ENCODE measurements at places on chromosomes 12 and 14. TPM values are rescaled to one million over a fixed set of nuclear protein-coding genes. Genes with fewer than 3 reads are reported as not detected.

SLC17A8 gene
- total RNA-seq = 16.8 TPM

DNA sequence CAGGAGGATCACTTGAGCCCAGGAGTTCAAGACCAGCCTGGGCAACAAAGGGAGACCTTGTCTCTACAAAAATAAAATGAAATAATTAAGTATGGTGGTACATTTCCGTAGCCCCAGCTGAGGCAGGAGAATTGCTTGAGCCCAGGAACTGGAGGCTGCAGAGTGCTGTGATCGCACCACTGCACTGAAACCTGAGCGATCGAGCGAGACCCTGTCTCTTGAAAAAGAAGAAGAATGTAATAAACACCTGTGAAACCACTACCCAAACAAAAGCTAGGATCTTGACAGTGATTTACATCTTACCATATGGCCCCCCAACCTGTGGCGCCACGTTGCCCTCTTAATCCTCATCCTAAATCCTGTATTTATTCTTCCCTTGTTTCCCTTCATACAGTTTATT lies 5.7 kb upstream of the DTX1 start:
- no peak for DNase-seq

SYCP3 gene
- total RNA-seq = not detected

- DNase-seq = no peak
Observed at GRCh38 chr14:93099196-93099595, 16.5 kb downstream of the ITPK1 start.

GRCh38 chr12:3379079-3379478 lies 111.9 kb upstream of the PRMT8 start:
- DNase-seq = no peak

LAG3 gene
- total RNA-seq = 2.3 TPM

HOTAIR gene
- not detected for total RNA-seq

GRCh38 chr14:100075681-100076080 lies 10.5 kb downstream of the EVL start:
- DNase-seq = no peak

IL23A gene
- total RNA-seq = not detected

LRTM2 gene
- total RNA-seq = not detected

DNA sequence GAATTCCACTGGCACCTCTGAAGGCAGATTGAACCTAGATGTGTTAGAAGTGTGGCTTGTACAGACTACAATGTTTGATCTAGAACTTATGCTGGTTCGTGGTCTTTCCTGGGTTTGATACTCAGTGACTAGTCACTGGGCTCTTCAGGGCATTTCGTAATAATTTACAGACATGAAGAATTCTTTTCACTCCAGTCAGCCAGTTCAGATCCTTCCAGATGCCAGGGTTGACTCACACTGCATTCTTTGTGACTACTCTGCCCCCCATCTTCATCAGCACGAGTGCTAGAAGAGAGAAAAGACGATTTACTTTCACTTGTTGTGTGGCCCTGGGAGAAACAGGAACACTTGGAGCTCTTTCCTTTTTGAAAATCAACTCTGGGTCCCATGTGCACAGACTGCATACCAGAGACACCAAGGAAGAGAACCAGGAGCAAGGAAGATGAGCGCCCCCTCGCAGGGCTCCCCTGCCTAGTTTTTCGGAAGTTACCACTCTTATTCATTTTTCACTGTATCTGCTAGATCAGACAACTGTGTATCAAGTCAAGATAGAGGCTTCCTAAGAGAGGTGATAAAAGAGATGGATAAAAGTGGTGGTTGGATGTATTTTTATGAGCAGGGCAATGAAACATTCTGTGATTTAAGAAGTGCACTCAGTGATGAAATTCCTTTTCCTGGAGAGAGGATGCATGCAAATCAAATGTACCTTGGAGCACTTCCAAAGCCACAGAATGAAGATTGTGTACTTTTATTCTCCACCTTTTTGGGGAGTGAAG lies 33.5 kb upstream of the EVL start:
- DNase-seq = peak; percentile 28

SMOC1 gene
- total RNA-seq = 2.2 TPM

DNA sequence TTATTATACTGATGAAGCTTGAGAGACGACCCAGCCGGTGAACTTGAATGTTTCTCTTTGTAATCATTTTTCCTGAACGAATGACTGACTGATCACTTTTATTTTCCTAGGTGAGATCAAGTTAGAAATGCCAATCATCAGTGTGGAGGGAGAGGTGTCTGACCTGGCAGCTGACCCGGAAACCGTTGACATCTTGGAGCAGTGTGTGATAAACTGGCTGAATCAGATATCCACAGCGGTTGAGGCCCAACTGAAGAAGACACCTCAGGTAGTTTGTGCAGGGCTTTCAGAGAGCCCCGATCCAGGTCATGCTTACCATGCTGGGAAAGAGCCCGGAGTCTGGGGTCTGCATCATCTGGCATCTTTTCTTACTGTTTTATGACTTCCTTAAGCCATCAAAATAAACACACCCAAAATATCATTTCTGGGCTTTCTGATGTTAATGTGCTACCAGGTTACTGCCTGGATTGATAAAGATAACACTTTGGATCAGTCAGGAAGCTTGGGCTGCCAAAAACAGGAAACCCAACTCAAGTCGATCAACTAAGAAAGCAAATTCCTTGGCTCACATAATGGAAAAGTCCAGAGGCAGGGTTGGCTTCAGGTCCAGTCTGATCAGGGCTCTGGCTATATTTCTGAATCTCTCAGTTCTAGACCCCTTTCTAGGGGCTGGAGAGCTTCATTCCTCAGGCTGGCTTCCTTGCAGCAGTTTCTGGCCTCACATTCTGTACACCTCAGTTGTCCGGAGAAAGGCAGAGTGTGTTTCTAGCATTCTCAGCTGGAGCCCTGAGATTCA lies 21.1 kb downstream of the DNAH10 start:
- no peak for DNase-seq

BDKRB2 gene
- 6.1 TPM for total RNA-seq

DNA sequence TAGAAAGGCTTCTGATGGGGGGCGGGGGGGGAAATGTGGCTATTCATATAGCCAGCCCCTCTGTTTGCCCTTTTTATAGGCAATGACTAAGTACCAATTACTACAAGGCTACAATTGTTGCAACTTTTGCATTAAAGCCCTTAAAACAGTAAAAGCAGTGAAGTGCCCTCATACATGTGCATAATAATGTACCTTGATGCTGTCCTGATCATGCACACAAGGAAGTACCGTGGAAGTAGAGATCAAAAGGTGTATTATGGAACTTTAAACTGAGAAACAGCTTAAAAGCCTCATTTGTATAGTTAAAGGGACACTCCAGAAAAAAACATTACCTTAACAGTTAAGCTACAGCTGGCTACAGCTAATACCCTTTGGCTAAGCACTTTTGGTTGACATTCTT lies 111.8 kb downstream of the PLEKHG7 start:
- DNase-seq = no peak

GRCh38 chr14:20470603-20470901 lies 1.3 kb downstream of the PNP start:
- no peak for DNase-seq

SOX5 gene
- total RNA-seq = 4.9 TPM

GRCh38 chr14:51849097-51849496 lies 11.3 kb upstream of the GNG2 start:
- DNase-seq = no peak

DNA sequence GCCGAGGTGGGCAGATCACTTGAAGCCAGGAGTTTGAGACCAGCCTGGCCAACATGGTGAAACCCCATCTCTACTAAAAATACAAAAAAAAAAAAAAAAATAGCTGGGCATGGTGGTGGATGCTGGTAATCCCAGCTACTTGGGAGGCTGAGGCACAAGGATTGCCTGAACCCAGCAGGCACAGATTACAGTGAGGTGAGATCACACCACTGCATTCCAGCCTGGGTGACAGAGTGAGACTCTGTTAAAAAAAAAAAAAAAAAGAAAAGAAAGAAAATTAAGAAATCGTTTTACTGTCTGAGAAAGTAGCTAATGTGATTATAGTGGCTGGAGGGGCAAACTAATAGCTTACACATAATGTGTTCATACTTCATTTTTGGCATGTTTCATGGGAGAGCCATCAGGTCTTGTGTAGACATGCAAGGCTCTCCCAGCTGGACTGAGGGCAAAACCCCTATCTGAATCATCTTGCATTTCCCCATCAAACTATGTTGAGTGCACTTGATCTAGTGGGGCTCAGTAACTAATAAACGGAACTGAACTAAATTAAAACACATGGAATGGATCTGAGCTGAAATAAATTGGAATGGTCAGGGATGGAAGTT lies 16.2 kb downstream of the KIF21A start:
- DNase-seq = no peak

DNA sequence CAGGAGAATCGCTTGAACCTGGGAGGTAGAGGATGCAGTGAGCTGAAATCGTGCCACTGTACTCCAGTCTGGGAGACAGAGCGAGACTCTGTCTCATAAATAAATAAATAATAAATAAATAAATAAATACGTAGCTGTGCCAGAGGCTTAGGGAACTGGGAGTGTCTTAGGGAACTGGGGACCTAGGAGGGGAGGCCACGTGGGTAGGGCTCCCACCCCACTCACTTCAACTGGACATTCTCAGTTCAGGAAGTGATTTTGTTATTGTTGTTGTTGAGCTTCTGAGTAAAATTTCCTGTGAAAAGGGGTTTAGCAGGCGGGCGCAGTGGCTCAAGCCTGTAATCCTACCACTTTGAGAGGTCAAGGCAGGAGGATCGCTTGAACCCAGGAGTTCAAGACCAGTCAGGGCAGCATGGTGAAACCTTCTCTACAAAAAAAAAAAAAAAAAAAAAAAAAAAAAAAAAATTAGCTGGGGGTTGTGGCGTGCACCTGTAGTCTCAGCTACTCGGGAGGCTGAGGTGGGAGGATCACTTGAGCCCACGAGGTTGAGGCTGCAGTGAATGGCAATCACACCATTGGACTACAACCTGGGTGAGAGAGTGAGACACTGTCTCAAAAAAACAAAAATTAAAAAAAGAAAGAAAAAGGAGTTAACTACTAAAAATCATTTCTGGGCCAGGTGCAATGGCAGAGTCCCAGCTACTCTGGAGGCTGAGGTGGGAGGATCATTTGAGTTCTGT lies 19.0 kb upstream of the ANKRD9 start:
- DNase-seq = no peak

DNA sequence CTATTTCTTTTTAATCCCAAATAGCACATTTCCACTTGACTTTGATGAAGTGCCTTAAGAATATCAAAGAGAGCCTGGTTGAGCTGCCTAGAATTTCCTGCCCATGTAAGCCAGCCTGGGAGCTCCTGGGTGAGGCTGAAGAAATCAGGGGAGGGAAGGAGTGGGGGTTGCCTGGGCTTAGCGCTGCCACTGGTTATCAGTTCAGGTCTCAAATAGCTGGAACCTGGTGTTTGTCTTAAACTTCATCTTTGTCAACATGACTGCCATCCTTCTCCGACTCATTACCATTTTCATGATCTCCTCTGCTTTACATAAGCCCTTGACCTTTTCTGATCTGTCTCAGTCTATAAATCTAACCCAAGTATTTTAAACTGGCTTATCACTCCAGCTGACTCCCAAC lies 151.5 kb downstream of the TTC8 start:
- DNase-seq = no peak

GRCh38 chr12:123912415-123913380 lies 59.9 kb downstream of the CCDC92 start:
- peak; percentile 57 for DNase-seq

GRCh38 chr12:25629341-25629740 lies 76.3 kb upstream of the LMNTD1 start:
- DNase-seq = no peak

ADCK1 gene
- total RNA-seq = 0.89 TPM

- no peak for DNase-seq
Observed at GRCh38 chr12:30457621-30458289, 237.9 kb downstream of the IPO8 start.

GRCh38 chr12:26791301-26791791 lies 41.6 kb downstream of the ITPR2 start:
- DNase-seq = no peak

DNA sequence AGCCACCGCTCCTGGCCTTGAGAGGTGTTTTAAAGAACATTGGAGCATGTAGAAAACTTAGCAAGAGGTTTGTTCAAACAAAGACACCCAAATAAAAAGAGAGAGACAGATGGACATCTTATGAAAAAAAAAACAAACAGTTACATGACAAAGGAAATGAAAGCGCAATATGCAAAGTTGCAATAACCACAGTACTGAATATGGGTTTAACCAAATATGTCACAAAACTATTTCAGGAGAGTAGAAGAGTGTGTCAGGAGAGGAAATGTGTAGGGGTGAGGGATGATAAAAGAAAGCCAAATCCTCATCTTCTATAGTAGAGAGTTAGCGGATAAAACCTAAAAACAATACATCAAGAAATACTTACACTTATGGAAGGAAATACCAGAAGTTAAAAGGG lies 98.4 kb downstream of the GTF2A1 start:
- no peak for DNase-seq

- DNase-seq = no peak
Observed at GRCh38 chr12:128938886-128939285, 85.6 kb downstream of the GLT1D1 start.

GRCh38 chr12:84793558-84794367 lies 118.8 kb downstream of the SLC6A15 start:
- no peak for DNase-seq

TTC9 gene
- 1.8 TPM for total RNA-seq

DPF3 gene
- 1.0 TPM for total RNA-seq

SERPINA12 gene
- total RNA-seq = not detected

DNA sequence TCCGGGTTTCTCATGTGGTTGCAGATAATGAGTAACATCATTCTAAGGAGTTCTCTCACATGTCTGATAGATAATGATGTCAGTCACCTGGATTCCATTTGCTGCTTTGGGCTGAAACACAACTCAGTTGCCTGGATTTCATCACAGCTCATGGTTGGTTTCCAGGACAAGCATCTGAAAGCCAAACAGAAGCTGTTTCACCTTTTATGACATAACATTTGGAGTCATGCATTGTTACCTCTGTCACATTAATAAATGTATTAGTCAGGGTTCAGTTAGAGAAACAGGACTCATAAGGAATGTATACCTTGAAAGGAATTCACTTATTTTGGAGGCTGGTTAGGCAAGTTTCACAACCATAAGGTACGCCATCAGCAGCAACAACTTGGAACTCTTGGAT lies 251.9 kb upstream of the ATXN7L3B start:
- DNase-seq = no peak

DNA sequence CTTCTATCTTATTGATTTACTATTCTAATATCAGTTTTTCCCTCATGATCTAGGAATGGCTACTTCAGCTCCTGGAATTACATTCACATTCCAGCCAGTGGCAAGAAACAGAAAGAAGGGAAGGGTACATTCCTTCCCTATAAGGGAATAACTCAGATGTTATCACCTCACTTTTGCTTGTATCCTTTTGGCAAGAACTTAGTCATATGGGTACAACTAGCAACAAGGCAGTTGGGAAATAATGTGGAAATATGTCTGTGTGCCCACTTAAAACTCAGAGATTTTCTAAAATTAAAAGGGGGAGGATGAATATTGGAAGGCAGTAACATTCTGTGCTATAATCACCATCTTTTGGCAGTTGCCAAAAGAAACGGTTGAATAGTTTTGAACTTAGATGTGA lies 85.6 kb downstream of the MSRB3 start:
- DNase-seq = no peak

SPIC gene
- total RNA-seq = not detected

Data from stomach (tissue), 19 donors.